Small intestine (tissue), 16 donors: ENCODE measurements at places on chromosomes 16 and 17. TPM values are rescaled to one million over a fixed set of nuclear protein-coding genes. Genes with fewer than 3 reads are reported as not detected.

Gene RHOT2
- 206 TPM for polyA plus RNA-seq

Gene WFIKKN1
- 1.6 TPM for polyA plus RNA-seq

Gene PSMB3
- 253 TPM for polyA plus RNA-seq

Gene AURKB
- polyA plus RNA-seq: 4.9 TPM

Gene ATP2C2
- 26.0 TPM for polyA plus RNA-seq

Gene DOC2B
- 1.6 TPM for polyA plus RNA-seq

Gene FAM171A2
- not detected for polyA plus RNA-seq

Gene GLP2R
- polyA plus RNA-seq: 3.5 TPM

GRCh38 chr17:55283256-55283965, 18.7 kb downstream of the HLF start:
- DNase-seq: no peak

DNA sequence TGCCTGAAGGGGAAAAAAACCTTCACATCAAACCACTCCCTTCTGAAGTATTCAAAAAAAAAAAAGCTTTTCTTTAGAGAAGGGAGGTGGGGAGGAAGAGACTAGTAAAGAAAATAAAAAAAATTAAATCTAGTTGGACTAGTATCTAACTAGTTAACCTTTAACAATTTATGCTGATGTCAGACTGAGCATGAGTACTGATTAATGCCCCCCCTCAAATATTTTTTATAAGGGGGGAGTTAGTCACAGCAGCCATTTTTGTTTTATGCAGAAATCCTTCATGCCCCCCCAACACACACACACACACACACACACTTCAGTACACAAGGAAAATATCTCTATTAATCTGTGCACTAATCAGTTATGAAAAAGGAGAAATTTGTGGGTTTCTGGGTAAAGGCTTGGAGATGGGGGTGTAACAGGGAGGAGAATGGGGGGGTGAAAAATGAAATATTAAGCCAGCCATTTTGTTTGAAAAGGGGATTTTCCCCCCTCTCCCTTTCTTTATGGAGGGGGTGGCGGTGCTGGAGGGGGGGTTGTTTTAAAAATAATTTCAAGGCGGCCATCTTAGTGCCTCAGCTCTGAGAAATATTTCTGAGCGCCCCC, 4.7 kb upstream of the CHD3 start:
- no peak for DNase-seq

GRCh38 chr16:3009568-3010390, 2.9 kb upstream of the CLDN9 start:
- DNase-seq: peak; percentile 93

- DNase-seq: no peak
Observed at GRCh38 chr16:49024896-49025295, 256.7 kb downstream of the CBLN1 start.

- DNase-seq: no peak
Observed at GRCh38 chr17:28865946-28866752, 11.3 kb downstream of the ERAL1 start.

GRCh38 chr16:50441486-50442157, 72.8 kb upstream of the BRD7 start:
- no peak for DNase-seq

- no peak for DNase-seq
Observed at GRCh38 chr17:71902894-71903506, 217.8 kb upstream of the SOX9 start.

- peak; percentile 98 for DNase-seq
Observed at GRCh38 chr17:75683583-75683982, 16.4 kb downstream of the SAP30BP start.

DNA sequence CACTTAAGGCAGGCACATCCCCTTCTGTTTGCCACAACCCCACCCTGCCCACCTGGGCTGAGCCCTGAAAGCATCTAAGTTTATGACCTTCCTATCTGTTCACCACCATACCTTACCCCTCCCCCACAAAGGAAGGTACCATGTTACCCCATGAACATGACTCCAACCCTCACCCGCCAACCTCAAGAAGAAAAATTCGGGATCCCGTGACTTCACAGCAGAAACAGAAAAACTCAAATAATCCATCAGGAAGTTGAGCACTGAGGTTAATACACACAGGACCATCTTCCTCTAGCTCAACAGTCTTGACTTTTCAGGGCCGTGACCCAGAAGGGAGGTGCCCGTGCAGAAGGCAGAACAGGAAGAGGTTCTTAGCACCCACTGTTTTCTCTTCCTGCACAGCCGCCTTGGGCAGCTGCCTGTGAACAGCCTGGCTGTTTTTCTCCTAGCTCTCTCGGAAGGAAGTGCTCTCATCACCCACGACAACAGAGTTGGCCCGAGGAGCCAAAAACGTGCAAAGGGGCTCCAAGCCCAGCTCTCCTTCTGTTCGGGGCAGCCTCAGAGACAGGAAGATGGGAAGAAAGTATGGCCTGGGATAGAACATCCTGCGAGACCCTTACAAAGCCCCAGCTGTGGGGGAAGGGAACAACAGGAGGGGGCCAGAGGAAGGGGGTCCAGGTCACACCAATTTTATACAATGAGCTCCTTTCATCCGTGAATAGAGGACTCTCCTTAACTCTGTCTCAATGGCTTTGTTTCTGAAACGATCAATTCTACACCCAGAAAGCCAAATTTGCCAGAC, 101.1 kb downstream of the XYLT1 start:
- no peak for DNase-seq

DNA sequence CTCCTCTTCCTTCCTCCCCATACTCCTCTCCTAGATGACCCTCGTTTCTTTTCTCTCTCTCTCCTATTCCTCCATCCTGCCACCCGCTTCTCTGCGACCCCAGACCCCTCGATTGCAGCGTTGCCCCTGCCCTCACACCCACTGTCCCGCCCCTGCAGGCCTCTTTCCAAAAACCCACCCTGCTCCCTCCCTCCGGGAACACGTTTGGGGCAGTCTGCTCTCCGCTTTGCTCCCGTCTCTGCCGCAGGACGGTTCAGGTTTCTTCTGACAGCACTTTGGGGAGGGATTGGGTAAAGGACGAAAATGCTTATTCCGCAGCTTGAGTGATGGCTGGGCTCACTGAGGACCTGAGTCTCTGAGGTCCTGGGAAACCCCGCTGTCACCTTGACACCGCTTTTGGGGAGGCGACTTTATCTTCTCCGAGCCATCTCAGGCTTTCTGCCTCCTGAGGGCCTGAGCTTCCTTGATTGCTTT, 690 bp downstream of the NDE1 start:
- peak; percentile 33 for DNase-seq

DNA sequence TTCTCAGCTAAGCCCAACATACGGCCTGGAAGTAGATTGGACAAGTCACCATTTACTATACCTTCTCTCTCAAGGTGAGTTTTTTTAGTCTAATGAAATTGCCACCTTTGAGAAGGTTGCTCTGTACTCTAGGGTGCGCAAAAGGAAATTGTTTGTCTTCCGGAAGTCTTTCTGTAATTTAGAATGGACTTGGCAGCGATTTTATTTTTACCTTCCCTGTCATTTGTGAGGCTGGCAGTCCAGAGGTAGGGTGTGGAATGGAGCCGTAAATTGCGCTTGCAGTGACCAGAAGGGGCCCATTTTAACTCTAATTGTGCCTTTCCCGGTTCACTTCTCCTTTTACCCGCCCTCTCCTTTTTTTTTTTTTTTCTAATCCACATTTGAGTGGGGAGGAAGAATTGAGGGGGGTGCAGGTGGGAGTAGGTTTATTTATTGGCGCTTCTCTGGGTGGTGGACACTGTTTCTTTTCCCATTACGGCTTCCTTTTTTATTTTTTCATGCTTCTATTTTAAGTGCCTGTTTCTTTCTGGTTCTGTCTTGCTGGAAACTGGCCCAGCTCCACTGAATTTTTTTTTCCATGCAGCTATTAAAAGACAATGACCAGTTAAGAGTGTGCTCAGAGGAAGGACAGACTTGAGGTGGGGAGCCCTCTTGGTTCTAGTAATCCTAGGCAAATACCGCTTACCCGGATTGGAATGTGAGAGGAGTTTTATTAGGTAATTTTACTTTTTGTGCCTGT, 89.7 kb upstream of the CLEC18A start:
- no peak for DNase-seq

- no peak for DNase-seq
Observed at GRCh38 chr17:2947588-2947950, 115.8 kb downstream of the OR1D5 start.

GRCh38 chr16:26195225-26195624, 503.5 kb downstream of the HS3ST4 start:
- DNase-seq: no peak

- no peak for DNase-seq
Observed at GRCh38 chr17:78123258-78123929, 5.2 kb downstream of the TMC6 start.

GRCh38 chr17:72378414-72379390, 257.9 kb downstream of the SOX9 start:
- no peak for DNase-seq

GRCh38 chr16:3070608-3071111, 5.2 kb downstream of the IL32 start:
- no peak for DNase-seq

DNA sequence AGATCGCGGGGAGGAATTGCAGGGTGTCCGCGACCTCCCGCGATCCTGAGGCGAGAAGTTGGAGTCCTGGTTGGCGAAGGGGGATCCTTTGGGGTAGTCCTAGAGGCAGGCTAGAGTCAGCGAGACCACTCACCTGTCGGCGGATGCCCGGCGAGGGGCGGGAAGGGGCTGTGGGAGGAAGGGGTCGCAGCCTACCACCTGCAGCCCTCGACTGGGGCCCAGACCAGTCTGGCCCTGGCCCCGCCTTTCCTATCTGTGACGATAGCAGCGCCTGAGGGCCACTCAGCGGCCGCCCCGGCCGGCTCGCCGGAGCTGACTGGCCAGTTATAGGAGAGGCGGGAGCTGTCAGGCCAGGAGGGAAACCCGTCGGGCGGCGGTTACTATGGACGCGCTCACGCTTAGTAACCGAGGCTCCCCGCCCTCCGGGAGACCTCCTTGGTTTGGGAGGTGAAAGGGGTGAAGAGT, at the start of gene TEKT3:
TSS of gene TEKT3 (minus strand) at position 213 of the 465 bp plus-strand sequence. CDS start 10,012 bp downstream, outside the sequence.
- peak; percentile 94 for DNase-seq

DNA sequence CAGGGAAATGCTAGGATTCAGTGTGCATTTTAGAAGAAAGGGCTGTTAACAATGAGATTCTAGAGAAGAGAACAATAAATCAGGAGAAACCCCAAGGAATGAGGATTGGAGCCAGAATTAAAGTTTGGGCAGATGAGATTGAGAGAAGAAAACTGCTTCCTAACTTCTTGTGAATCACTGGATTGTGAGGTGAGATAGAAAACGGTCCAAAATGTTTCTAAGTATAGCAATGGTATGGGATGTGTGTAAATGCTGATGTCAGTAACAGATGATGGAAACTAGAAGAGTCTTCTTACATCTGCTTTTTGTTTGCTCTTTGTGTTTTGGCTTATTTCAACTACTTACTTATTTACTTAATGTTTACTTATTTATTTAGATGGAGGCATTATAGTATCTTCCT, 123.0 kb downstream of the KCNJ2 start:
- no peak for DNase-seq
